ENCODE measurements at places on chromosomes 6 and 20.

- no peak for DNase-seq
Observed at GRCh38 chr20:1993986-1994385, at the start of gene PDYN. Gene PDYN (minus strand): TSS chr20:1994058. CDS start chr20:1983084, 10,974 bp downstream.

- DNase-seq = no peak
Observed at GRCh38 chr6:24060982-24061754, 64.8 kb upstream of the NRSN1 start.

GRCh38 chr6:98920904-98921431, 26.8 kb downstream of the FBXL4 start:
- no peak for DNase-seq

DNA sequence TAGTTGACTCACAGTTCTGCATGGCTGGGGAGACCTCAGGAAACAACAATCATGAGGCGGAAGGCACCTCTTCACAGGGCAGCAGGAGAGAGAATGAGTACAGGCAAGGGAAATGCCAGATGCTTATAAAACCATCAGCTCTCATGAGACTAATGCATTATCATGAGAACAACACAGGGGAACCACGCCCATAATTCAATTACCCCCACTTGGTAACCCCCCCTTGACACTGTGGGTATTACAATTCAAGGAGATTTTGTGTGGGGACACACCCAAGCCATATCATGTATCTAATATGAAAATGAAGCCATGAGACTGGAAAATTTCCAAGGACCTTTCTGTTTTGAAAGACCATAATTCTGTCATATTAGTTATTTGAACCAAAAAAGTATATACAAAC, 342.4 kb upstream of the PLCB4 start:
- DNase-seq = no peak

GRCh38 chr20:33600981-33601380, 61.1 kb upstream of the C20orf144 start:
- DNase-seq = no peak

DNA sequence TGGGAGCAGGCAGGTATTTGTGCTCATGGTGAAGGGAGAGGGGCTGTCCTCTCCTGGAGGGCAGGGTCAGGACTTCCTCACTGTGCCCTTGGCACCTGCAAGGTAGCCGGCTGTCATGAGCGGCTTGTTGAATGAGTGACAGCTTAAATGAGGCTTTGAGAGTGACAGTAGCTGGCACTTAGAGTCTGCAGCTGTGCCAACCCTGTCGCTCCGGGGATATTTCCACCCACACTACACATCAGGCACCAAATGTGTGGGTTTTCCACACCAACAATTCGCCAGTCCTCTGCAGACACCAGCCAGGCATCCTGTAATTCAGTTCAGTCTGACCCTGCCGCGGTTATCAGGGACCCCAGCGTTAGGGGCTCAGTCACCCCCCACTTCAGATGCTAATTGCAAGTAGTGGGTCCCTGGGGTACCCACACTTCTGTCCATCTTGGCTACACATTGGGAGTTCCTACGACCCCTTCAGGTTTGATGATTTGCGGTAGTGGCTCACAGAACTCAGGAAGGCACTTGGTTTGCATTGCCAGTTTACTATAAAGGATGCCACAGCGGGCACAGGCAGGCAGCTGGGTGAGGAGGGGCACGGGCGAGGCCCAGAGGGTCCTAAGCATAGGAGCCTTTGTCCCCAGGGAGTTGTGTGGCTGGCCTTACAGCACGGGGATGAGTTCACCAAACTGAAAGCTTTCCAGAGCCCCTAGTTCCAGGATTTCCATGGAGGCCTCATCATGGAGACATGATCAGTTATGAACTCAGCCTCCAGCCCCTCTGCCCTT, 9.1 kb downstream of the MTG2 start:
- no peak for DNase-seq

DNA sequence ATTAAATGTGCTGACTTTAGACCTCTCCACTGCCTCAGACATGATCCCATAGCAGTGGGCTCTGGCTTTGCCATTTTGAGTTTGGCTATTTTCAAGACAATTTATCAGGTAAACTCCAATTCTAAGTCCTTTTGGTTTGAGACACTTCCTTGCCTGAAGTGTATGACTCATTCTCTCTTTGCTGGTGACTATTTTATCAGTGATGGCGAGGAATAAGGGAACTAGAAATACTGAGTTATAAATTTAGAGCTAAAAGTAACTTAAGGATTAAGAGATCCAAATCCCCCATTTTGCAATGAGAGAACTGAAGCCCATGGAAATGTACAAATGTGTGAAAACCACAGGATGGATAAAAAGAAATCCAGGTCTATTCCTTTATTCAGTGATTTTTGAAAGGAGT, 30.9 kb upstream of the CD83 start:
- peak; percentile 16 for DNase-seq

DNA sequence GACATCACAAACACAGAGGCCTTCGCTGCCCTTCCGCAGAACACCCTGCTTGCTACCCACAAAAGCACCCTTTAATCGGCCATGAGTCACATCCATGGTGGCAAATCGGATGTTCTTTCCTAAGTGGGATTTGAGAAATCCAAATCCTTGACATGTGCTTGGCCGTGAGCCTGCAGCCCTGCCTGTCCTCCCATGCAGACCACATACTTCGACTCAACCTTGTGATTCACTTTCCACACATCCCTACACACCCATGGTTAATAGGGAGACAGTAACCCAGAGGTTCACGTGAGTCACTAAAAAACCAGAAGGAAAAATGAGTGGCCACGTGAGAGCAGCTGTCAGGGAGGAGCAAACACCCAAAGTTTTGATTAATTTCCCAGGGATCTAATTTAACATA, 19.4 kb downstream of the RAMACL start:
- peak; percentile 99 for DNase-seq
